ENCODE measurements at places on chromosomes 7 and 10.

GRCh38 chr10:92544296-92544695, 29.6 kb downstream of the IDE start:
- H3K27me3 ChIP-seq, result no peaks in the 10 kb centered on the region
- H3K36me3 ChIP-seq, result no peaks in the 10 kb centered on the region
- no peak overlapping the region for H3K27ac ChIP-seq
- H3K4me3 ChIP-seq, result no peak overlapping the region
- peak; percentile 33 for DNase-seq
- peaks cover 17% of the 10 kb centered on the region for H3K4me1 ChIP-seq

DNA sequence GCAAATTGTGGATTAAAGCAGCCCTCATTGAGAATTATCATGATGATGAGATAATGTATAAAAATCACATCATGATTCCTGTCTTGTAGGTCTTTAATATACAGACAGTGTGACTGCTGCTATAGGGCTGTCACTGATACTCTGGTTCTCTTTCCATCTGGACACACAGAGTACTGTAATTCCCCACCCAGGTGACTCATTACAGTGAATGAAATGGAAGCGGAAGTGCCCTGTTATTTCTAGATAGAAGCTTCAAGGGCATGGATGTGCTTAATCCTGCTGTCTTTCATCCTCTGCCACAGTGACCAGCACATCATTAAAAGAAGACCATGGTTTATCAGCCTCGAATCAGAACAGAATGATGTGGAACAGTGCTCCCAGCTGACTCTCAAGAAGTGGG, 1234.0 kb downstream of the SORCS3 start:
- H3K4me3 ChIP-seq, result no peak overlapping the region
- no peak overlapping the region for H3K27ac ChIP-seq
- DNase-seq, result no peak
- no peaks in the 10 kb centered on the region for H3K4me1 ChIP-seq
- H3K36me3 ChIP-seq, result no peaks in the 10 kb centered on the region

GRCh38 chr7:149286811-149287400, 24.9 kb downstream of the ZNF783 start:
- peaks cover 3% of the 10 kb centered on the region for H3K4me1 ChIP-seq
- H3K27me3 ChIP-seq, result peaks cover 5% of the 10 kb centered on the region
- H3K36me3 ChIP-seq, result no peaks in the 10 kb centered on the region
- H3K27ac ChIP-seq, result no peak overlapping the region
- DNase-seq, result no peak

DNA sequence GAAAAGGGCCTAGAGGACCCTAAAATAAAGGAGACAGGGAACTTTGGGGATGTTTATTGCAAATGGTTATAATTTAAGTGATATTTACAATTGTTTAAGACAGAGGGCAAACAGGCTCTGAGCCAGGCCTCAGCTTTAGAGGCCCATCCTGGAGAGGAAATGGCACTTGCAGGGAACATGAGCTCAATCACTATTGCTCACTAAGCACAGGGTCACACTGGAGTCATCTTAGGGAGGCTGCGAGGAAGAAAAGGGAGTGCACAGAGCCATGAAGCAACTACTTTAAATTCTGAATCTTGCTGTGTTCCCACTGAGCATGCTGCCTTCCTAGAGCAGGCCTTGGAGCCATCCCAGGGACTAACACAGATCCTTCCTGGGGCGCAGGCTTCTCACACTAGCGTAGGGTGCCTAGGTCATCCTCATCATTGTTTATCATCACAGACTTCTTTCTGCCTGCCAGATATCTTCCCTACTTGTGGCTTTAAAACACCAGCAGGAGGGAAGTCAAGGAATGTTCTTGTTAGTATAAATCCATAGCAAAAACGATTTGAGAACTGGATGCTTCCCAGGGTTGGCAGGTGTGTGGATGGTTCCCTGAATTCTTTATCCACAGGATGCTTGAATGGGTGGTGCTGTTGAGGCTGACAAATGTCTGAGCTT, 12.7 kb upstream of the DNAJB12 start:
- no peak overlapping the region for H3K4me3 ChIP-seq
- no peaks in the 10 kb centered on the region for H3K27me3 ChIP-seq
- no peak overlapping the region for H3K27ac ChIP-seq
- no peaks in the 10 kb centered on the region for H3K36me3 ChIP-seq

GRCh38 chr10:129932182-129932581, 31.9 kb downstream of the EBF3 start:
- H3K4me1 ChIP-seq, result no peaks in the 10 kb centered on the region
- no peak overlapping the region for H3K27ac ChIP-seq
- H3K36me3 ChIP-seq, result no peaks in the 10 kb centered on the region
- no peak for DNase-seq
- no peak overlapping the region for H3K4me3 ChIP-seq

- DNase-seq, result peak; percentile 45
- H3K27me3 ChIP-seq, result no peaks in the 10 kb centered on the region
- H3K4me1 ChIP-seq, result no peaks in the 10 kb centered on the region
- no peak overlapping the region for H3K4me3 ChIP-seq
- no peak overlapping the region for H3K27ac ChIP-seq
Measured at GRCh38 chr10:55091691-55092328, 290.8 kb upstream of the PCDH15 start.

GRCh38 chr7:130966246-130967009, 232.4 kb upstream of the KLF14 start:
- H3K27me3 ChIP-seq, result no peaks in the 10 kb centered on the region
- peaks cover 7% of the 10 kb centered on the region for H3K4me1 ChIP-seq
- no peak for DNase-seq
- H3K36me3 ChIP-seq, result no peaks in the 10 kb centered on the region

DNA sequence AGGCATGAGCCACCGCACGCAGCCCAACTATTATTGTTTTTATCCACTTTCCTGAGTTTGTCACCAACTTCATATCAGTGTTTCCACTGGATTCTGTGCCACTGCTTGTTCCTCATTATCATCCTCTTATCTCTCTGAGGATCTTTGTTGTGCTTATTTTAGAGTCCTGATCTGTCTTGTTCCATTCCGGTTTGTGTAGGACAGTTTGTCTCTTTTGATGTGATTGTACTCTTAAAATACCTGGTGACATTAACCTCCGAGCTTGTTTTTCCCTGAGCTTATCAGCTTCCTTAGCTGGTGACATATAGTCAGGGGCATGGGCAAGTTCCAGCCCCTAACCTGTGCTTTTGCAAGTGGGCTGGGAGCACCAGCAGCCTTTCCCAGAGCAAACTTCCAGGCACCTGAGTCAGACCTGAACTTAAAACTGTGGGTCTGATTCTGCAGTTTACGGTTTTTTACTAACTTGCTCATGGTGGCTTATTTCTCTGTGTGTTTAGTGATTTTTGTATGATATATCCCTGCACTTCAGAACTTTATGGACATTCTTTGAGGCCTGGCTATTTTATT, 23.1 kb upstream of the FMC1 start:
- no peak overlapping the region for H3K27ac ChIP-seq
- no peaks in the 10 kb centered on the region for H3K4me1 ChIP-seq
- no peak overlapping the region for H3K4me3 ChIP-seq
- no peaks in the 10 kb centered on the region for H3K36me3 ChIP-seq

DNA sequence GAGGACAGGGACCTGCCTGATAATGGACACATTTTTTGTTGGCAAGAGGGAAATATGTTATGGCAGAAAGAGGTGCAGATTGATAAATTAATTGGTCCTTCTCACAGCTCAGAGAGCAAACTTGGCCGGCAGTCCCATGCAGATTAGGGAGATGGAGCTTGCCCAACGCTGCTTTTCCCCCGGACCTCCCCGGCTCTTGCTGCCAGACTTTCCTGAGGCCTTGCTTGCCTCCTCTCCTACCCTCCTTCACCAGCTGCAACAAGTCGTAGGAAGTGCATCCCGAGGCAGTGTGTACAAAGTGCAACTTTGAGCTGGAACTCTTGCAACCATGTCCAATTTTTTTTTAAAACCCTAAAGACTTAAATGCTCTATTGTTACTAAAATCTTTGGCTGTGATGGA, 215.5 kb downstream of the LRMDA start:
- 0 out of 2 replicates have a peak, but pooled peaks cover 3% of the 10 kb centered on the region for H3K27me3 ChIP-seq
- no peaks in the 10 kb centered on the region for H3K36me3 ChIP-seq
- DNase-seq, result no peak
- H3K4me3 ChIP-seq, result no peak overlapping the region
- H3K4me1 ChIP-seq, result no peaks in the 10 kb centered on the region

DNA sequence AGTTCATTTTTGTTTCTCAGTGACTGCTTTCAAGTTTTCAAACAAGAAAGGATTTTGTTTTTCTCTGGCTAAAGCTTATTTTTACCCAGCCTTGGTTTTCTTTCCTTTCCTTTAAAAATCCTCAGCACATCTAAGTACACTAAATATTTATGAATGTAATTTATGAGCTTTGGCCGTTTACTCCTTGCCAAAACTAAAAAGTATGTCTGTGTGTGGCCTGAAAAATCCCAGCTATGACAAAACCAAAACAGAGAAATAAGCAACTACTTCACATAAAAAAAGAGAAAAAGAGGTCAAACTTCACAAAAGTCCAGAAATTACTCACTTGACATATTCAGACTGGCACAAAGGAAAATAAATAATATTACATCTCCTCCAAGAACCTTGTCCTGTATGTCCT, 365.1 kb upstream of the NFE2L3 start:
- no peak overlapping the region for H3K27ac ChIP-seq
- H3K36me3 ChIP-seq, result no peaks in the 10 kb centered on the region
- H3K4me3 ChIP-seq, result no peak overlapping the region
- no peaks in the 10 kb centered on the region for H3K27me3 ChIP-seq
- DNase-seq, result no peak

- no peak overlapping the region for H3K4me3 ChIP-seq
- no peaks in the 10 kb centered on the region for H3K27me3 ChIP-seq
- H3K4me1 ChIP-seq, result peaks cover 38% of the 10 kb centered on the region
Measured at GRCh38 chr10:22693371-22693784, 21.0 kb downstream of the PIP4K2A start.

DNA sequence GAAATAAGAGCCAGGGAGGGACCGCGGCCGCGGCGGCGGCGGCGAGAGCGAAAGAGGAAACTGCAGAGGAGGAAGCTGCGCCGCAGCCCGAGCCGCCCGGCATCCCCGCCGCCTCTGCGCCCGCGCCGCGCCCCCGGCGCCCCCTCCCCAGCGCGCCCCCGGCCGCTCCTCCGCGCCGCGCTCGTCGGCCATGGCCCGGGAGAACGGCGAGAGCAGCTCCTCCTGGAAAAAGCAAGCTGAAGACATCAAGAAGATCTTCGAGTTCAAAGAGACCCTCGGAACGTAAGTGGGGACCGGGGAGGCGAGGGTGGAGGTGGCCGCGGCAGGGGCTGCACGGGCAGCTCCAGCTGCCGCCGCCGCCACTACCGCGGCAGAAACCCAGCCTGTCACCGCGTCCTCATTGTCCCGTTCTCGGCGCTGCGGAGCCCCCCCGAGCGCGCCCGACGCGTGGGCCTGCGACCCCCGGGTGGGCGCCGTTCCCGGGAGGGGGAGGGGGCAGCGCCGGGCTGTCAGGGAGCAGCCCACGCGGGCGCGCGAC, 351 bp downstream of the CAMK1D start:
- no peaks in the 10 kb centered on the region for H3K36me3 ChIP-seq
- peaks cover 37% of the 10 kb centered on the region for H3K4me1 ChIP-seq
- peaks cover 45% of the 10 kb centered on the region for H3K27me3 ChIP-seq
- H3K4me3 ChIP-seq, result peak overlapping the region; percentile 95

GRCh38 chr7:39413636-39414223, 152.5 kb upstream of the YAE1 start:
- DNase-seq, result no peak
- H3K4me3 ChIP-seq, result peak overlapping the region; percentile 94
- H3K27ac ChIP-seq, result no peak overlapping the region

GRCh38 chr10:75195035-75195763, 15.4 kb upstream of the VDAC2 start:
- no peaks in the 10 kb centered on the region for H3K27me3 ChIP-seq
- no peak for DNase-seq
- no peaks in the 10 kb centered on the region for H3K4me1 ChIP-seq
- no peak overlapping the region for H3K4me3 ChIP-seq
- H3K27ac ChIP-seq, result no peak overlapping the region
- no peaks in the 10 kb centered on the region for H3K36me3 ChIP-seq

DNA sequence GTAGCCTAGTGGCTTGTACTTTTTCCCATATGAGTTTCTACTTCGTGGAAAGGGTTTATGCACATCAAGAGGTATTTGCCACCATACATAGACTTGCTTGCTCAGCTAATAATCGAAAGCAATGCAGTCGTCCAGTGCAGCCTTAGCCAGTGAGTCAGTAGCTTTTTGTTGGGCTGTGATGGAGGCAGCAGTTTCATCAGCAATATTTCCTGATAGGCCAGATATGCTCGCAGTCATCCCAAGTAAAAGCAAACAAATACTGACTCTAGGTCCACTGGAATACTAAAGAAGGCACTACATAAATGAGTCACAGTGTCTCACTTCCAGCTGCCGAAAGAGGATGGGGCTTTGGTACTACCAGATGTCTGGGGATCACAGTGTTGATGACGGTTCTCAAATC, 2.1 kb upstream of the BNIP3 start:
- H3K36me3 ChIP-seq, result no peaks in the 10 kb centered on the region
- no peak for DNase-seq
- H3K4me1 ChIP-seq, result peaks cover 18% of the 10 kb centered on the region
- H3K27me3 ChIP-seq, result peaks cover 55% of the 10 kb centered on the region

DNA sequence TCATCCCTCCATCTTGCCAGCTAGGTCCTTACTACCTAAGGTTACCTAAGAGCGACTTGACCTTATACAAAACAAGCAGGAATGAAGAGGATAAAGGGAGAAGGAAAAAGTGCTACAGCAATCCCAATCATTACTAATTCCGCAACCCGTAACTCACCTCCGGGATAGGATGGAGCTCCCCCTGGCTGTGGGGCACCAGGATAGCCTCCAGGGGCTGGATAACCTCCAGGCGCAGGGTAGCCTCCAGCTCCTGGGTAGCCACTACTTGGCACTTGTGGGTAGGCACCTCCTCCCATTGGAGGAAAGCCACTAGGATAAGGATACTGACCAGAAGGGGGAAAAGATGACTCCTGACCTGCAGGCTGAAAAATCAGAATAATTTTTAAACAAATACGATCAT, 15.8 kb downstream of the ANXA7 start:
- no peak overlapping the region for H3K27ac ChIP-seq
- peak; percentile 72 for DNase-seq
- H3K27me3 ChIP-seq, result no peaks in the 10 kb centered on the region
- no peaks in the 10 kb centered on the region for H3K4me1 ChIP-seq

GRCh38 chr7:34453150-34453549, 204.9 kb upstream of the NPSR1 start:
- DNase-seq, result no peak
- H3K36me3 ChIP-seq, result no peaks in the 10 kb centered on the region
- H3K27ac ChIP-seq, result no peak overlapping the region
- no peaks in the 10 kb centered on the region for H3K27me3 ChIP-seq
- H3K4me1 ChIP-seq, result peaks cover 5% of the 10 kb centered on the region

DNA sequence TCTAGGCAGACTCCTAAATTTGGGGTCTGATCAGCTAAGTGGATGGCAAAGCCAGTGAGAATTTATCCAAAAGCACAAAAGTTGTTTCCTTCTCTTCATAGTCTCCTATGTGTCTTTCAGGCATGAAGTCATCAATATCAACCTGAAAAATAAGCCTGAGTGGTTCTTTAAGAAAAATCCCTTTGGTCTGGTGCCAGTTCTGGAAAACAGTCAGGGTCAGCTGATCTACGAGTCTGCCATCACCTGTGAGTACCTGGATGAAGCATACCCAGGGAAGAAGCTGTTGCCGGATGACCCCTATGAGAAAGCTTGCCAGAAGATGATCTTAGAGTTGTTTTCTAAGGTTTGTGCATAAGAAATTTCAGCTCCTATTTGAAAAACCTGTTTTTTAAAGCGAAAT, 4.8 kb downstream of the GSTO1 start:
- peaks cover 19% of the 10 kb centered on the region for H3K36me3 ChIP-seq
- peaks cover 11% of the 10 kb centered on the region for H3K4me1 ChIP-seq
- no peak for DNase-seq
